ENCODE measurements at places on chromosomes 11 and 22.

GRCh38 chr22:30362651-30363281 lies 6.0 kb downstream of the CCDC157 start:
- DNase-seq = no peak

GRCh38 chr11:75867778-75868374 lies 52.9 kb downstream of the UVRAG start:
- peak; percentile 61 for DNase-seq

DNA sequence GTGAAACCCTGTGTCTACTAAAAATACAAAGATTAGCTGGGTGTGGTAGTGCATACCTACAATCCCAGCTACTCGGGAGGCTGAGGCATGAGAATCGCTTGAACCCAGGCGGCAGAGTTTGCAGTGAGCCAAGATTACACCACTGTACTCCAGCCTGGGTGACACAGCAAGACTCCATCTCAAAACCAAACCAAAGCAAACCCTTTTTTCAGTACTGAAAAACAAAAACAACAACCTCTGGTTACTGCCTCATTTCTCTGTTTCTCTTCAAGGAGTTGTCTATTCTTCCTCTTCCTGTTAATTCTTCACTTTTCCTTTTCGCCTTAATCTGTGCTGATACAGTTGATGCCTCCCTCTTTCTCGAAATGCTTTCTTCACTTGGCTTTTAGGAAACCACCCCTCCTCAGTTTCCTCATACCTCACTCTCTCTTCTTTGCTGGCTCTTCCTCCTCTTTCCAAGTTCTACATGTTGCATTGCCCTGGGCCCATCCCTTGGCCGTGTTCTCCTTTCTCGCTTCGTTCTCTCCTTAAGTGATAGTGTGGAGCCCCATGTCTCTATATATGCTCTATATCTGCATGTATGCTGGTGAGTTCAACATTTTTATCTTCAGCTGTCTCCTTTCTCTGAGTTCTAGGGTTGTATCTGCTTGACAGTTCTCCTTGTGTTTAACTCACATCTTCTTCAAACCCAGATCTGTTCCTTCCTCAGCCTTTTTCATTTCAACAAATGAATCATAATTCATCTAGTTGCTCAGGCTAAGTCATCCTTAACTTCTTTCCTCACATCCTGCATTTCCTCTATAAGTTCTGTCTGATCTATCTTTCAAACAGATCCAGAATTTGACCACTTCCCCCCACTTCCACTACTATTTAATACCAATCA lies 37.1 kb downstream of the NUCB2 start:
- no peak for DNase-seq

DNA sequence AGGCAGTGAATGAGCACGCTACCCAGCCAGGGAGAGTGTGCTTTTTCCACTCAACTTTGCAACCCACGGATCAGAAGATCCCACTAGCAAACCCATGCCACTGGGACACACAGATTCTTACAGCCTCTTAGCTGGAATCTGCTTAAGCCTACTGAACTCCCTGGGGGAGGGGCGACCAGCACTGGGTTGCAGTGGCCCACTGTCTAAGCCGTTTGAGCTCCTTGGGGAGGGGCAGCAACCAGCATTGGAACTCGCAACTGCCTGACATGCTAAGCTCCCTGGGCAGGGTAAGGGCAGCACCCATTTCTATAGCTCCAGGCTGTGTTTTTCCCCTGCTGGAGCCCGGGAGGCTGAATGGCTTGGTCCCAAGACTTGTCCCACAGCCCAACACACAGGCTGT lies 99.6 kb downstream of the FAM168A start:
- no peak for DNase-seq

DNA sequence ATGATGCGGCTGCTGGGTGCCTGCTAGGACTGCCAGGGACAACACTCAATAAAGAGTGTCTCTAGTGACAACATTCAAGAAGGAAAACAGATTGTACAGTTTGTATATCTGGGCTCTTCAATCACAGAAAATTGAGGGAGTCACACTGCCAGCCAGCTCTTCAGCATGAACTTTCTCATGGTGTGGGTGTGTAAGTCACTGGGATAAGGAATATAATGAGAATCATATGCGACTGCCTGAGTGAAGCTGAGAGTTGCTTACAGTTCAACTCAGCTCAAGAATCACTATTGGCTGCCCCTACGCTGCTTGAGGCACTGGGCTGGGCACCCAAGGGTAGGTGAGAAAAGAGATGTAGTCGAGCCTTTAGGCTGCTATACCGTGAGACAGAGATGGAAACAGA lies 328.1 kb upstream of the PITPNB start:
- DNase-seq = no peak

GRCh38 chr22:27104449-27104848 lies 447.1 kb downstream of the MIAT start:
- no peak for DNase-seq

DNA sequence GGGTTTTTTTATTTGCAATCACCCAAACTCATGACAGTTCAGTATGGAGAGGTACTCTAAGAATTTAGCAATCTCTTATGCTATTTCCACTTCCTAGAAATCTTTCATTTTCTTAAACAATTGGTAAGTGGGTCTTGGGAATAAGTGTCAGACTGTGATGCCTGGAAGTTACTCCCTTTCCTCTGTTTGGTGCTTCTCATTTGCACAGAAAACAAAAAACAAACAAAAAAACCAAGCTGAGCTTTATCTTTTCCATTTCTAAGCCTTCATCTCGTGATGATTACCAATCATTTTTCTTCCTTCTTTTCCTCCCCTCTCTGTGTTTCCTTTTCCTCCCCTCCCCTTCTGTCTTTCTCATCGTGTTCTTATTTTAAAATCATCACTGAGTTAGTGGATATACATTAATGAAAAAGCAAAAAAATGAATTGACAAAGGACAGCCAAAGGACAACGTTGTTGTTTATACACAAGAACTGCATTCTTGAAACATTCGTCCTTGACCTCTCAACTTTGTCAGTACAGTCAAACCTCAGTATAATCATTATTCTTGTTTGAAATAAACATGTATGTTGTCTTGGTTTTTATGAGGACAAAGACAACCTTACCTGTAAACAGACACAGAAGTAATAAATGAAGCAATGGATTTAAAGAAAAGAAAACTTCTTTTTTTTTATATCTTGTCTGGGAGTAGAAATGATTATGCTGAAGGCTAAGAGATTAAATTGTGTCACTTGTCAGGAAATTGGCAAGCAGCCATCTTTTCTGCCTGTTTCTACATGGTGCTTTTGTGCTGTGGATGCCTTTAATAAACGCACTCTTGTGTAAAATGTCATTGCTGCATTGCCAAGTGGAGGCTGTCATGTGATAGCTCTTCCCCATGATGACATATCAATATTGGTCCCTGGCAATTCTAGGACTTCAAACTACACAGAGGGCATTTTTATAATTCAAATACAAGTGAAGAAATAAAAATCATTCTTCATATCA lies 803.2 kb upstream of the CCDC90B start:
- DNase-seq = peak; percentile 13

DNA sequence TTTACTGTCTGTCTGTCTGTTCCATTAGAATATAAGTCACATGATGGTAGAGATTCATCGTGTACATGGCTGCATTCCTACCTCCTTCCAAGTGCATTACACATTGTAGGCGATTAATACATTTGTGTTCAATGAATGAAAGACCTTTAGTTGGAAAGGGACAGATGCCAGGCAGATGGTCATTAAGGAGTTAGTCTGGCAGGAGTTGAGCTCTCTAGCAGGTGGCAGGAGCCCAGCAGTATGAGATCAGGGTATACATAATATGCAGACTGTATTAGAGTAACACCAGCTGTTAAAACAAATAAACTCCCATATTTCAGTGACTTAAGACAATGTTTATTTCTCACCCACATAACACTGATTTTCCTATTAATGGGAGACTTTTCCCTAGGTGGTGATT lies 147.7 kb upstream of the LARGE1 start:
- DNase-seq = no peak

- no peak for DNase-seq
These were observed 75.4 kb upstream of the DDI1 start for GRCh38 chr11:103961010-103961409.

DNA sequence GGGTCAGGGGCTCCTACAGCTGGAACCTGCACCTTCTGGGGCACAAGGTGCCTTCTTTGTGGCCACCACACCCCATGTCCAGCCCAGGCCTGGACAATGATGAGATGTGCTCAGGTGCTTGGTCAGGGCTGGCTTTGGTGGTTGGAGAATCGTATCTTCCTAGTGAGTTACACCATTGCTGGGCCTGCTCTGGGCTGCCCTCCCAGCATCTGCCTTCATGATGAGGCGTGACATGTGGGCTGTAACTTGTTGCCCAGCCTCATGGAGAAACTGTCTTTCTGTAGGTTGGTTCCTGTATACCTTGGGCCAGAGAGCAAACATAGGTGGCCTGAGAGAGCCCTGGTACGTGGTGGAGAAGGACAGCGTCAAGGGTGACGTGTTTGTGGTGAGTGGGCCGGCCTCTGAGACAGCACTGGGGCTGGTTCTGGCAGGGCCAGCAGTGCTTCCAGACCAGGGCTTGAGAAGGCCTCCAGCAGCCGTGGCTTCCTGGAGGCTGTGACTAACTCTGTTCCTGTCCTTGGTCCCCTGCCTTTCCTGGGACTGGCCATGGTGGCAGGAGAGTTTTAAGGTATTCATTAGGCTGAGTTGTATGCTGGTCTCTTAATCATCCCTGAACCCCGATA lies 18.1 kb downstream of the TRMU start:
- no peak for DNase-seq
